Kasumi-1 (cell line): ENCODE measurements at places on chromosomes 13 and 19.
A peak's percentile ranks its signal among the peaks of the same experiment; 100 is the strongest.

- DNase-seq: peak; percentile 92
These were observed 6.0 kb upstream of the WDR88 start for GRCh38 chr19:33125929-33126388.

DNA sequence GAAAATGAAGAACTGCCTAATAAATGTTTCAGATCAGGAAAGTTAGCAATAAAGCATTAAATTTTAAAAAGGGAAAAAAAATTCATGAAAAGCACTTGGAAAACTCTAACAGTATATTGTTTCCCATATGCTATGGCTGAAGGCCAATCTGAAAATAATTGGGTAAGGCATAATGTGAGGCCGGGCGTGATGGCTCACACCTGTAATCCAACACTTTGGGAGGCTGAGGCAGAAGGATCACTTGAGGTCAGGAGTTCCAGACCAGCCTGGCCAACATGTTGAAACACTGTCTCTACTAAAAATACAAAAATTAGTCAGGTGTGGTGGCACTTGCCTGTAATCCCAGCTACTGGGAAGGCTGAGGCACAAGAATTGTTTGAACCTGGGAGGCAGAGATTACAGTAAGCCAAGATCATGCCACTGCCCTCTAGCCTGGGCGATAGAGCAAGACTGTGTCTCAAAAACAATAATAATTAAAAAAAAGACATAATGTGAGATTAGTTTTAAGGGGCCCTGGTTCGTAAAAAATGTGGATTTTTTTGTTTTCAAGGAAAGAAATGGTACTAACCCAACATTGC, 15.2 kb downstream of the INTS6 start:
- DNase-seq: no peak

DNA sequence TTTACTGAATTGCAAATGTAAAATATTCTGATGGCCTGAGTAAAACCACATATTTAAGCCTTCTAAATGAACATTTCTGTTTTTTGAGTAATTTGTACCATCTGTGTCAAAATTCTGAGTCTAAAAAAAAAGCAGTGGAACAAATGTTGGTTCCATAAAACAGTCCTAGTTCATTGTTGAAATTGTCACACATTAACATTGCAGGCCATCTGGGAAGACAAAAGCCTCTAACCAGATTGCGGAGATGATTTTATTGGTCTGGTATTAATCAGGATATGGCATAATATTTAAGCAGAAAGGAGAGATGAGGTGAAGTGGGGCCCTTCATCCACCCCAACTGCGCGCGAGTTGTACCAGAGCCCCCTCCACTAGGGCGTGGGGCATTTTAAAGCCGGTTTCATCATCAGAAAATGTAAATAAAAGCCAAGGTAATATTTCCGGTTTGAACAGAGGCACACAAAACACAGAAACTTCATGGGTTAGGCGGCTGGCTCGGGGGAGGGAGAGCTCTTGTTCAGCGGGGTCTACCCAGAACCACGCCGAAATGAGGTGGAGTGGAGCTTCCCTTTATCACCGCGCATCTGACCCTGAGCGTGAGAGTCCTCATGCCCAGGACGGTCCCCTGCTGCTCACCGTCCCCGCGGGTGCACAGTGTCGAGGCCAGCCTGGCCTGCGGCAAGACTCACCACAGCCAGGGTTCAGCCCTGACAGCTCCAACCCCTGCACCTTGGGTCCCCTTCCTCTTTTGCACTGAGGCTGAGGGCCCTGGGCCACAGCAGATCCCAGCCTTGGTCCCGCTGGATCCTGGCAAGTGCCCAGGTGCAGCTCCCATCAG, 169.2 kb downstream of the URI1 start:
- DNase-seq: no peak

DNA sequence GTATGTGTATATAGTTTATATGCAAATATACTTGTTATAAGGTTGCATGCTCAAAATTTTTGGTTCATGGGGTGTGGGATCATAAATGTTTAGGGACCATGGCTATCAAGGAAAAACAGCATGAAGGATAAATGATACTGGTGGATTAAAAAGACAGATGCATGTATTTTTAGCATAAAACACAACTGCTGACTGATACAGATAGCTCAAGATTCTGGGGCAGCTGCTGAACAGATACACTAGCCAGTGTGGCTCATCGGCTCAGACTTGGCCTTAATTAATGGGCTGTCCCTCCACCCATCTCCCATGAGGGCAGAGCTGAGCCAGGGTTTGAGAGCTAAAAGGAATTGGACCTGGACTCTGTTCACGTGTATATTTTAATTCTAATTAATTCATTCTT, 11.4 kb downstream of the ALOX5AP start:
- no peak for DNase-seq

GRCh38 chr19:31054430-31054829, 294.8 kb downstream of the TSHZ3 start:
- no peak for DNase-seq

DNA sequence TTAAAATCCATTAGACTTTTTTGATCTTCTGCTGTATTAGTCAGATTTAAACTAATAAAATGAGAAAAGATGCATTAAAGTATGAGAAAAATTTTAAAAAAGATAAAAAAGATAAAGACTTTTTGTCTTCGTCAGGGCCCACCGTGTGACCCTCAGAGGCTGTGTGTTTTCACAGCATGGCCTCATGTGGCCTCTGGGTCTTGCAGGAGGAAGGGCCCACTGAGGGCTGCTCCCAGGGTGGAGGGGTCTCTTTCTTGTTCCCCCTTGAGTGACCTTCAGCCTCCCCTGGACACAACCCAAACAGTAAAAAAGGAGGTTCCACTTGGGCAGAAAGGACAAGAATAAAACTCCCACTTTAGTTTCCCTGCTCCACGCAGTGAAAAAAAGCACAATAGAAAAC, 57.1 kb upstream of the RANBP3 start:
- no peak for DNase-seq

DNA sequence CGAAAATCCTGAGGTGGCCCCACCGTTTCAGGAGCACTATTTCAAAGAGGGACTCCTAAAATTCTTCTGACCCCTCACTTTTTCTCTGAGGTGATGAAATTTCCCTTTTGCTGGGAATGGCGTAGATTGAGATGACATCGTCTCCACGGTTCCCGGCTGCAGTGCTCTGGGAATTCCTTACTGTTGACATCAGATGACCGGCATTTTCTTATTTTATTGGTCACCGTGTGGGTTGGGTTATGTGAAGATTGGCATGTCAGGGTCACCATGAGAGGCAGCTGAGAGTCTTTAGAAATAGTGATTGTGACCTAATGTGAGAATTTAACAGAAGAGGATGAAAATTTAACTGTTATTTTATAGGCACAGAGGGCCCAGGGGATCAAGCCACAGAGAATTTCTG, 356.7 kb downstream of the FGF9 start:
- DNase-seq: no peak

DNA sequence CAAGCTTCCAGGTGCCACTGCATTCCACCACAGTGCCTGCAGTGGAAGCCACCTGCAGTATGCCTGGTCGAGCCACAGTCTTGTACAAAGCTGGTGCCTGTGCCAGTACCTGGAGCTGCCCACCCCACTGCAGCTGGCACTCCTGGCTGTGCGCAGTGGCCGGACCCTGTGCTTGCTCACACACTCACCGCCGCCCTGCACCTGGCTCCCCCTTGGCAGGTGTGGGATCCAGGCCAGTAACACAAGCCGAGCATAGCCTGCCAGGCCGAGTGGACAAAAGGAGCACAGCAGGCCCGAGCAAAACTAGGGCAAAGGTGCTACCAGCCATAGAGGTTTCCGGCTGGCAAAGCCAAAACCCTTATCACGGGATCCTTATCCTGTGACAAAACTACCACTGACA, 18.5 kb downstream of the UGGT2 start:
- no peak for DNase-seq

GRCh38 chr13:45830121-45830520, 21.4 kb downstream of the SIAH3 start:
- no peak for DNase-seq
